T1000 (cell line): ENCODE measurements at places on chromosomes 13 and 19.

- no peak for DNase-seq
Observed at GRCh38 chr13:112003396-112003795, 63.6 kb upstream of the SOX1 start.

DNA sequence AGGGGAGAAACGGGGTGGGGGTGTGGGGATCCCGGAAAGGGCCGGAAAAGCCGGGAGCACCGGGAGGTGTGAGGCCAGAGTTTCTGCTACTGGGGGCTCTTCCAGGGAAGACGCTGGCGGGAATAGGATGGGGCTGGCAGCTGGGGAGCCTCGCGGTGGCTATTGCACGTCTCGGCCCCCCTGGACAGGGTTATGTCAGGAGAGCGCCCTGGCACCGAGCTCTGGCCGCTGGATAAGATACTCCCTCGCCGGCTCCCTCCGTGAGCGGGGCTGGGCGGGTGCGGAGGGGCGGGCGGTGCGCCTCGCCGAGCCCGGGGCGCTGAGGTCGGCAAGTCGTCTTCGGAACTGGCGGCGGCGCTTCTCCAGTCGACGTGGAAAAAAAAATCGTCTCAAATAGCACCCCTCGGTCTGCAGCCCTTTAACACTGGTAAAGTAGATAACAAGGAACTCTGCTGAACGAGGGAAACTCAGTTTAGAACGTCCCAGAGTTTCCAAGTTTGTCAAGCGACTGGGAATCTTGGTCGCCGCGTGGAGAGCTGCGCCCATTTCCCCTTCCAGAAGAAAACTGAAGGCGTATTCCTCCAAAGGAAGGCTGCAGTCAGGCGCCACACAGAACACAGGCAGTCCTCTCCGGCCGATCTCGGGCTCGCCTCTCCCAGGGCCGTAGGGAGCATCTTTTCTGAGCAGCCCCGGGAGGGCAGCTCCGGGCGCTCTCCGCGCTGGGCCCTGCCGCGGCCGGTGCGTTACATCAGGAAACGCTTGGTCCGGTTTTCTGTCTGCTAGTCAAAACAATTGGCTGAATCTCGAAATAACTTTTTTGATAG, 115.1 kb downstream of the KCNRG start:
- DNase-seq: no peak

DNA sequence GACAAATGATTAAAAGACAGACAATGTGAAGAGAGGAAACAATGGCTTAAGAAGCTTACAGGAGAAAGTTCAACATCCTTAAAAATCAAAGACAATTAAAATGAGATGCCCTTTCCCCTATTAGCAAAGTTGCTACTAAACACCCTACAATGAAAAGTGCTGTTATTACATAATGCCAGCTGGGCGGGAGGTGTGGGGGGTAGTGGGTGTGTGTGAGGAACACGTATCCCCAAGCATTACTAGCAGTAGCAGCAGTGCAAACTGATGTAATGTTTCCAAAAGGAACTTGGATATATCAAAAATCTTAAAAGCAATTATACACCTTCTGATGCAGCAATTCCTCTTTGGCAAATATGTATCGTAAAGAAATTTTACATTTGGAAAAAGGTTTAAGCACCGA, 70.9 kb downstream of the PEG3 start:
- DNase-seq: no peak

GRCh38 chr13:41465898-41466320, 8.6 kb downstream of the RGCC start:
- no peak for DNase-seq

DNA sequence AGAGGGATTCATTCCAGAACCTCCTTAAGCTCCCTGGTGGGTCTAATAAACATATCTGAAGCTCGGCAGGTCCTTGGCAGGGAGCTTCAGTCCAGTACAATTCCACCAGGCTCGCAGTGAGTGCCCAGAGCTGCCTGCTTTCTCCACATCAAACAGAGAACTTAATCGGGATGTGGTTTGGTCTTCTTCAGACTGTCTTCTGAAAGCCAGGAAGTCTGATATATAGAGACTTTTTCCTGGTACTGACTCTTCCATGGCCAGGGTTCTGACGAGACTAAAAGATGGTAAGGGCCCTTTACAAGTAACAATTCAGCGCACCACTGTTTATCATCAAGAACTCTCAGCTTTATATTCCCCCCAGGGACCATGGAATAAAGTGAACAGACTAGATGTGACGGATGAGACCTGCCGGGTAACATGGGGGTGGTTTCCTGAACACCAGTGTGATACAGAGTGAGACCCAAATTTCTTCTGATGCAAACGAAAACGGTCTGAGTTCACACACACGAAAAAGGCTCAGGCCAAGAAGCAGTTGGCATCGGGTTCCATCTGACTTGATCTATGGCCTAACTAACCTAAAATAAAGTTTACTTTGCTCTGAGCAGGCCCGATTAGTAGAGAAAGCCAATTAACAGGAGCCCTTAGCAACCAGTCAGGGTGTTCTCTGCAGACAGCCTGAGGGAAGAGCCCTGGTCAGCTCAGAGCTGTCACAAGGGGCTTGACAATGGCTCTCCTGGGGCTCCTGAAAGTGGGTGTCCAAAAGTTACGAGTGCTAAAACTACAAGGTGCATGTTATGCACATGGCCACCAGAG, 29.0 kb downstream of the RANBP3 start:
- DNase-seq: no peak

DNA sequence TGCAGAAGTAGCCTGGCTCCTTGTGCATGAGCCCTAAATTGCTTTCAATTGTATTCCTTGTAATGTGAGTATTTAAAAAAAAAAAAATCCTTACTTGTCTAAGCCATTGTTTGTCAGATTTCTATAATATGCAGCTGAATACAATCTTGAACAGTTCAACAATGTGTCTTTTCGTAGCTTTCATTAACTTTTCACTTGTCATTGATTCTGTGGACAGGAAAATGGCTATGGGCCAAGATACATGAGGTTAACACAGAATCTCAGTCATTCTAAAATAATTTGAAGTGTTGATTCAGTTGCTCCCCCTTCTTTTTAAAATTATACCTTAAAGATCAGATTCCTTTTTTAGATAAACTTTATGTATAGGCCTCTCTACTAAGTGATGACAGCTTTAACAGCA, 395.8 kb upstream of the KLF12 start:
- no peak for DNase-seq

DNA sequence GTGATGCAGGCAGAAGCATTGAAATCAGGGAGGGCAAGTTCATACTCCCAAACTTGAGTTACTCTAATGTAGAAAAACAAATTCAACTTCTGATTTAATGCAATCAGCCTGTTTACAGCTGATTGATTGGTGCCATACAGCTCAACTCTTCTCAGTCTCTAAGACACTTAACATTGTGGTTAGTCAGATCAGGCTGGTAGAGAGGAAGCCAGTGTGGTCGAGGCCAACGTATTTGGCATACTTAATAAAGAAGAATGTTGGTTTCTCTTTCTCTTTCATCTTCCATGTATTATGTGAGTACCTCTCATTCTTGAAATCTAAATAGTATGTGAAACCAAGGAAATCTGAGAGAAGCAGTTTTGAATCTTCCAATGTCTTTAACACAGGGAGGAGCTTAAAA, 255.0 kb upstream of the SLITRK1 start:
- no peak for DNase-seq

GRCh38 chr19:10887616-10888367, 16.4 kb downstream of the CARM1 start:
- DNase-seq: no peak

DNA sequence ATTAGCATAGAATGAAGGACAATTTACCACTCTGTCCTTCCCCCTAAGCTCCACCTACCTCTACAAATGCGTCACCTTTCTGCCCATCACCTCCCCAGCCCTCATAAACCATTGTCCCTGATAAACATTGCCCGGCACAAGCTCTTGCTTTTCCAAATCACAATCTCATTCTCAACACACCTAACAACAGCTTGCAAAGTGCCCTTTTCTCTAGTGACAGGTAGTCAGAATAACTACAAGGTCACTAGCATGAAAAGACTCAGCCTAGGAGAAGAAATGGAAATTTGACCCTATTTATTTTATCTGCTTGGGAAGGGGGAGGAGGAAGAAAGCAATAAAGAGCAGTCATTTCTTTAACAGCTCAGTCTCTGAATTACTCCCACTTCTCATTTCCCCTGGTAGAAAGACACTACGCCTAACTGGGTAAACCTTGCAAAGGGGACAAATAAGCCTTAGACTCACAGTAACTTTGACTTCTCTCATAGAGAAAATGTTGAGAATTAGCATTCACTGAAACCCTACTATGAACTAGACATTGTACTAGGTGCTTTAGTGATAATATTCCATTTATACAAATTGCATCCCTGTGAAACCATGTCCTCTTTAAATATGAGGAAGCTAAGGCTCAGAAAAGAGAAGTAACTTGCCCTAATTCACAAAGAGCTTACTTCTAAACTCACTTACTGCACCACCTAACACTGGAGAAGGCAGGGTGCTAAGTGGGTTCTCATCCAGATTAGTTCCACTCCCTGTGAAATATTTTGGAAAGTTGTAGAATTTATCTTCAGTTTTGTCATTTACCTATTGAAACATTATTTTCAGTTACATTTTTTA, 116.2 kb upstream of the FNDC3A start:
- DNase-seq: no peak

- DNase-seq: no peak
Observed at GRCh38 chr13:94674609-94675348, 37.6 kb downstream of the SOX21 start.

- no peak for DNase-seq
Observed at GRCh38 chr19:45118106-45118505, 25.1 kb downstream of the PPP1R37 start.

- DNase-seq: peak; percentile 23
Observed at GRCh38 chr19:52959613-52960295, 2.9 kb downstream of the ZNF816 start.

DNA sequence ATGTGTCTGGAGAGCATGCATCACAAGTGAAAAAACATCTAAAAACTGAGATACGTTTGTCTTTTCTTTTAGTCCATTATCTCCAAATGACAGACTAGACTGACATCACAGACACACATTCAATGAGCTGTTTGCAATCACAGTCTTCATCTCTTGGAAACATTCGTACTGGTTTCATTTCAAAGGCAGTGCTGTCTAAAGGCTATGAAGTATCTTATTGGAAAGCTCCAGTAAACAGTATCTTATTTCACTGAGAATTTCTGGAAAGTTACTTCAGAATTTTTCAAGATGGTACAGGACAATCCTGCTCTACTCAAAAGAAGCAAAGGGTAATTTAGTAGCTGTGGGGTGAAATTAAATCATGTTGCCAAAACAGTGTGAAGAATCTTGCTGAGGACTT, 53.5 kb upstream of the TNFRSF19 start:
- no peak for DNase-seq

- DNase-seq: no peak
Observed at GRCh38 chr13:102868366-102868936, 22.6 kb downstream of the ERCC5 start.

GRCh38 chr19:44050740-44051649, 841 bp upstream of the ZNF223 start:
- DNase-seq: no peak

DNA sequence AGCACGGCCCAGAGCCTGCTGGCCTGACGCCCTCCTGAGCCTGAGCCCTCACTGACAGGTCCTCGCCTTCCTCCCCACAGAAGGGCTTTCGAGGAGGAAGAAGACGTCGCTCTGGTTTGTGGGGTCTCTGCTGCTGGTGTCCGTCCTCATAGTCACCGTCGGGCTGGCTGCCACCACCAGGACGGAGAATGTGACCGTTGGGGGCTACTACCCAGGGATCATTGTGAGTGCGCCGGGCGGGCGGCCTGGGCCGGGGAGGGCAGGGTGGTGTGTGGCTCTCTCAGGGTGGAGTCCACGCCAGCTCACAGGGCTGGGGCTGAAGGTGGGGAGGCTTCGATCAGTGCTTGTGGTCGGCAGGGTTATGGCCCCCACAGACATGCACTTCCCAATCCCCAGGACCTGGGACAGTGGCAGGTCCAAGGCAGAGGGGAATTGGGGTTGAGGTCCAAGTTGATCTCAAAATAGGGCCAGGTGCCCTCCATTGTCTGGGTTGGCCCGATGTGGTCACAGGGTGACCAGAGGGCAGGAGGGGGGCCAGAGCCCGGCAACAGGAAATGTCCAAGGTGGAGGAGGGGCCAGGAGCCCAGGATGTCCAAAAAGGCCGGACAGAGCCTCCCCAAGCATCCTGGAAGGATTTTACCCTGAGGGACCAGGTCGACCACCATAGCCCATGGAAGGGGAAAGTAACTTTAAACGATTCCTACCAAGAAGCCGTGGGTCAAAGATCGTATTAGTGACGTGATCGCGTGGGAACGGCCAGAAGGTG, 7.2 kb downstream of the TMEM255B start:
- DNase-seq: no peak

GRCh38 chr13:114200399-114200911, 21.4 kb downstream of the CFAP97D2 start:
- DNase-seq: no peak

DNA sequence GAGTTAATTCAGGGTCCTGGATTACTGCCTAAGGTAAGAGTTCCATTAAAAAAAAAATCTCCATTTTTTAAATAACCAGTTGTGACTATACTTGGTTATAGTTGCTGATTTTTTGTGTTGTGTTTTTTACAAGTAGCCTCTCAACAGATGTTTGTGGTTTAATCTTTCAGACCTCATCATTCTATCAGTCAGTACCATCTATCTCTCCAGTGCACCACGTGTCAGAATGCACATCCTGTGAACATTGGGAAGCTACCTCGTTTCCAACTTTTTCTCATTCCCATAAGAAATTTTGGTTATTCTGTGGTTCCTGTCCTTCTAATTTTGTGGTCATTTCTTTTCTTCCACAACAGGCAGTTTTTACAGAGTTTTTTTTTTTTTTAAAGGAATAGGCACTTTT, 39.2 kb downstream of the WDFY2 start:
- no peak for DNase-seq

GRCh38 chr13:27005556-27005955, 166.1 kb downstream of the USP12 start:
- no peak for DNase-seq

DNA sequence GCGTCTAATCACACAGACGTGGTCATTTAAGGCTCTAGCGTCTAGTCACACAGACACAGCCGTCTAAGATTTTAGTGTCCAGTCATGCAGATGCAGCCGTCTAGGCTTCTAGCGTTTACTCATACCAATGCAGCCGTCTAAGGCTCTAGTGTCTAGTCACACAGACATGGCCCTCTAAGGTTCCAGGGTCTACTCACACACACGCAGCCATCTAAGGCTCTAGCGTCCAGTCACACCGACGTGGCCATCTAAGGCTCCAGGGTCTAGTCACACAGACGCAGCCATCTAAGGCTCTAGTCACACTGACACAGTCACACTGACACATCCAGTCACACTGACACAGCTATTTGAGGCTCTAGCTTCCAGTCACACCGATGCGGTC, 55.7 kb downstream of the KLF2 start:
- DNase-seq: no peak

DNA sequence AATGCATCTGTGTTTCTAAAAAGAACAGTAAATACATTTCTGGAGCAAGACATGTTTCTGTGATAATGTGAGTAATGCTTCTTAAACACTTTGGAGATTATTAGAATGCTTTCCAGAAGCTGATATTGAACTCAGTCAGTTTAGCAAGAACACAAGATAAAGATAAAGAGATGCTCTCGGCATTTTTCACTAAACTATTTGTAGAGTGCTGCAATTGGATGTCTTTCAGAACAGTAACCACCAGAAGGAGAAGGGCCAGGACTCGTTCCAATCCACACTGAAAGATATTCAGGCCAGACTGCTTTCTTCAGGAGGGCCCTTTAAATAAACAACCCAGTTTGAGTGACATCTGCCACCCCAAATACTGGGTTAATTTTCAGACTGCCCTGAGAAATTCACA, 456.0 kb downstream of the TBC1D4 start:
- DNase-seq: no peak

- no peak for DNase-seq
Observed at GRCh38 chr13:39210961-39211534, 172.8 kb downstream of the NHLRC3 start.

- no peak for DNase-seq
Observed at GRCh38 chr19:18307271-18307681, 15.6 kb downstream of the LSM4 start.
